Type B pancreatic cell (in vitro differentiated cells): ENCODE measurements at places on chromosomes 3 and 15. TPM values are rescaled to one million over a fixed set of nuclear protein-coding genes. Genes with fewer than 3 reads are reported as not detected.

GJD2 gene
- total RNA-seq = 0.50 and 0.89 TPM in 2 replicates

- no peaks in the 10 kb centered on the region for H3K36me3 ChIP-seq
- no peaks in the 10 kb centered on the region for H3K27me3 ChIP-seq
- DNase-seq = no peak
- H3K27ac ChIP-seq = no peak overlapping the region
- H3K4me3 ChIP-seq = no peak overlapping the region
- H3K4me1 ChIP-seq = no peaks in the 10 kb centered on the region
Measured at GRCh38 chr3:133292296-133292695, 107.6 kb upstream of the BFSP2 start.

PRRT3 gene
- total RNA-seq = 8.2 and 11.3 TPM in 2 replicates

DNA sequence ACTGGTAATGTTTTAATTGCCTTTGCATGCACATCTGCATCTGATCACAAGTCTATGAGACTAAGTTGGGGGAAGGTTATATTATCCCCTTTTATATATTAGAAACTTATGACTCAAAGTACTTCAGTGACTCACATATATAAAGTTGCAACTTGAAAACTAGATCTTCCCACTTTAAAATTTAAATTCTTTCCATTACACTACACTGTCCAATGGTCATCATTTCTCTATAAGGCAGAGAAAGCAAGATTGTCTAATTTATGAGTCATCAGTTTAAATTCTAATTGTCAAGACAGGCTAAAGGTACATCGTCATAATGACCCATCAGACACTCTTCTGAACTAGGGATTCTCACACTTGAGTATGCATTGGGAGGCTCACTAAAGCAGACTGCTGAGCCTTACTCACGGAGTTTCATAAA lies 37.9 kb downstream of the CPA3 start:
- no peaks in the 10 kb centered on the region for H3K27me3 ChIP-seq
- DNase-seq = no peak
- H3K27ac ChIP-seq = no peak overlapping the region
- no peaks in the 10 kb centered on the region for H3K36me3 ChIP-seq
- no peaks in the 10 kb centered on the region for H3K4me1 ChIP-seq

DNA sequence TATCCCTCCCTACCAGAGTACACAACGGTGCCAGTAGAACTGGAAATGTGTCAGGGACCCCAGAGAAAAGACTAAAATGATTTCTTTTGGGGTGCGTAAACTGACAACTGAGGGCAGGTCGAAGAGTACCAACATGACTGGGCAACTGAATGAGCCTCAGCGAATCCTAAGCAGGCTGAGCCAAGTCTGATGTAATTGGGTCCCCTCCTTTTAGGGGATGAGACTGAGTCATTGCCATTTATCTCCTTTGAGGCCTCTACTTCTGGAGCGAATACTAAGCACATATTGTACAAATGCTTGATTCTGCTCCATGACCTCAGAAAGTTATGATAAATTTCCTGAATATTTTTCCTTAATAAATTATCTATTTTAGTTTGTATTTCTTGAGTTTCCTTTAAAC lies 17.3 kb upstream of the GPR156 start:
- no peaks in the 10 kb centered on the region for H3K36me3 ChIP-seq
- no peaks in the 10 kb centered on the region for H3K27me3 ChIP-seq
- no peak overlapping the region for H3K27ac ChIP-seq
- no peak overlapping the region for H3K4me3 ChIP-seq
- DNase-seq = no peak
